ENCODE measurements at places on chromosomes 13 and 19.

- no peak for DNase-seq
Measured at GRCh38 chr13:29499506-29500165, 95.9 kb downstream of the SLC7A1 start.

GRCh38 chr19:45362291-45362690 is 8.1 kb downstream of the ERCC2 start:
- no peak for DNase-seq

- DNase-seq = no peak
Measured at GRCh38 chr19:14843578-14843977, 5.1 kb downstream of the OR7A10 start.

DNA sequence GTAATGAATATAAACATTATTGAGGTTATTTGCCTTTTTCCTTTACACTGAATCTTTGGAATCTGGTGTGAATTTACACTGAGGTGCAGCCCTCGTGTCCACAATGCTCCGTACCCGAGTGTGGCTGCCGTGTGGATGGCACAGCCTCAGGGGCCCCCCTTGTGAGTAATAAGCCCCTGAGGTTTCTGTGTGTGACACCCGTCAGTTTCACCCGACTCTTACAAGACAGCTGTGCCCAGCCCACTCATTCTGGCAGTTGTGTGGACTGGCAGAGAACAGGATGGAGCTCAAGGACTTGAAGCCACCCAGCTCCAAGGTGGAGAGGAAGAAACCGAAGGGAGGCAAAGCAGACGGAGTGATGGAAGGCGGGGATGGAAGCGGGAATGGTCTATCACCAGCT is 7.8 kb downstream of the PROZ start:
- DNase-seq = no peak

GRCh38 chr13:87087741-87088140 is 583.4 kb upstream of the SLITRK5 start:
- DNase-seq = no peak

- DNase-seq = no peak
Measured at GRCh38 chr13:95049772-95050171, 251.5 kb downstream of the ABCC4 start.

DNA sequence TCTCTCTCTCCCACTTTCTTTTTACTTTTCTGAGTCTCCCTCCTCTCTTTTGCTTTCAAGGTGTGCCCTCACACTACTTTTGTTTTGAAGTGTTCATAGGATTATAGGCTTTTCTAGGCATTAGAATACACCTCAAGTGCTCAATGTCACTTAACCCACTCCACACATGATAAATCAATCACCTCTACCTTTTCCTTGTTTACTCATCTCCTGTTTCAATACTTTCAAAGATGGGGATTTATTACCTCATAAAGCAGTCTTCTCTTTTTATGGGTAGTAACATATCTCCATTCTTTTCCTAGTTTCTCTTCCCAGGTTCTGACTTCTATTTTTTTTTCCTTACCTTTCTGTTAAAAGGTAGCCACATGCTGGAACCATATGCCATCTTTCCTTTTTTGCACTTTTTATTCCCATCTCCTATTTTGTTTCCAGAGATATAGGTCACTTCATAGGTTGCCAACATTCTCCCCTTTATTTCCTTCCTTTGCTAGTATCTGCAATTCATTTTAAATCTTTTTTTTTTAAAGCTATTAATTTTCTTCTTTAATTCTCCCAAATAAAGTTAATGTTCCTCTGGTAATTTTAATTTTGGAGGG is 137.6 kb upstream of the SLC10A2 start:
- no peak for DNase-seq

DNA sequence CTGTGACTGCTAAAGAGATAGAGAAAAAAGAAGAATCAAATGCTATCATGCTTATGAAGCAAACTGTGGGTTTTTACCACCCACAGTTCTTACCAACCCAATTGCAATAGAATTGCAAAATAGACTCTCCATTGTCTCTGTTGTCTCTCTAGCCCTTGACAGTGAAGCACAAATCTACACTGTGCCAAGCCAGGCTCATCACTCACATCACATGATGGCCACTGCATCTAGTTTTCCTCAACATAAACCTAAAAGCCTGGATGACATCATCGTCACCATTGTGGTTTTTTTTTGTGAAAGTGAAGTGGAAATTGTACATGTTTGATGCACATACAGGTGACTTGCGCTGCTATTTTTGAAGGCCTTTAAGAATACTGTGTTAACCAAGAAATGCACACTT is 56.1 kb downstream of the KL start:
- no peak for DNase-seq

DNA sequence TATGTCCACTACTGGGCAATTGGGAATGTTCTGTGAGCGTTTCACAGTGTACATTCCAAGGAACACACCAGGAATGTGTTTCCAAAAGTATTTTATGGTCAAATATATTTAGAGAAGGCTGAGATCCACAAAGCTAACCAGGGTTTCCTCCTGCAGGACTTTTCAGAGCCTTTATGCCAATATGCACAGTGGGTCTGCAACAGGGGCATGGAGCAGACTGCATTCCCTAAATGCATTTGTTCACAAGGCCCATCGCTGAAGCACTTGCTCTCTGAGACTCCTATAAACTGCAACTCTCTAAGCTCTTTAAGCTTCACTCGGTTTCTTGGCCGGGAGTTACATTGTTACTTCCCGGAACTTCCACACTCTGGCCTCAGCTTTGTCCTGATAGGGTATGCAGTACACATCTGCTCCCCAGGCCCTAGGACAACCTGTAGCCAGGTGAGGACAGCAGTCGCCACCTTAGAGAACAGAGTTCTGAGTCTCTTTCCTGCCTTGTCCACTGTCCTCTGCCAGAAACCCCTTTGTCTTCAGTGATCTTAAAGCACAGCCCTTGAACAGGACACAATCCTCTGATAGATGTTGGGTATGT is 33.5 kb downstream of the FBN3 start:
- no peak for DNase-seq

DNA sequence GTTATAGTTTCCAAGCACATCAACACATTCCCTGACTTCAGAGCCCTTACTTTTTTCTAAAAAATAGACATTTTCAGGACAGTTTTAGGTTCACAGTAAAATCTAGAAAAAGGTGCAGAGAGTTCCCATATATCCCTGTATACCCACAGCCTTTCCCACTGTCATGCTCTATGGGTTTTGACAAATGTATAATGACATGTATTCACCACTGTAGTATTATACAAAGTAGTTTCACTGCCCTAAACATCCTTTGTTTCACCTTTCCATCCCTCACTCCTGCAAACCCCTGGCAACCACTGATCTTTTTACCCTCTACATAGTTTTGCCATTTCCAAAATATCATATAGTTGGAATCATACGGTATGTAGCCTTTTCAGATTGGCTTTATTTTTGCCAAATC is 15.6 kb downstream of the NAA16 start:
- no peak for DNase-seq

GRCh38 chr19:17311455-17312188 is 2.3 kb downstream of the DDA1 start:
- DNase-seq = no peak

DNA sequence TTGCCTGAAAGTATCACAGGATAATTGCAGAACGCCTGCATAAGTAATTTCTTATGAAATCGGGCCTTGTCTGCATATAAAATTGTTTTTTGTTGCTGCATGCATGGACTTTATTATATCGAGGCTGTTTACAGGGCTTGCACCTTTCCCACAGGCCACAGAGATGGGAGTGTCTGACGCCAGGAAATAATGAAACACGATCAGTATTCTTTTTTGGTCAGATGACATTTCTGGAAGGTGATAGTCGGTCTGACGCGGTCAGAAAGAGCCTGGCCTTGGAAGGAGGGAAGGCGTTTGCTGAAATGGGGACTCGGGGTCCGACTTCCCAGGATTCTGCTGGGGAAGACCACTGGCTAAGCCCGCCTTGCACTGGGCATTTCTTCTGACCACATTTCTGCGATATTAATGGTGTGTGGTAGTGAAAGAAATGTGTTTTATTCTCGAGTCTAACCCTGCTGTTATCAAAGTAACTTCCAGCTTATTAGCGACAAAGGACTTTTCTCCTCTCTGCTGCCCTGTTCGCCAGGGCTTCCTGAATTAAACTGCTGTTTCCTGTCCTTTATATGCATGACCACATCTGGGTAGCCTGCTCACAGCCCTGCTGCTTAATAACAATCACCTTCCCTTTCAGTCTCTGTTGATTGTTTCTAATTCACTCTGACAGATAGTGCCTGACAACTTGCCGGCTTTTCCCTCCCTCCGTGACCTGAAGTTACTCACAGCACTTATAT is 11.6 kb upstream of the ZNF536 start:
- no peak for DNase-seq

GRCh38 chr13:113616991-113617749 is 32.6 kb downstream of the TFDP1 start:
- no peak for DNase-seq

DNA sequence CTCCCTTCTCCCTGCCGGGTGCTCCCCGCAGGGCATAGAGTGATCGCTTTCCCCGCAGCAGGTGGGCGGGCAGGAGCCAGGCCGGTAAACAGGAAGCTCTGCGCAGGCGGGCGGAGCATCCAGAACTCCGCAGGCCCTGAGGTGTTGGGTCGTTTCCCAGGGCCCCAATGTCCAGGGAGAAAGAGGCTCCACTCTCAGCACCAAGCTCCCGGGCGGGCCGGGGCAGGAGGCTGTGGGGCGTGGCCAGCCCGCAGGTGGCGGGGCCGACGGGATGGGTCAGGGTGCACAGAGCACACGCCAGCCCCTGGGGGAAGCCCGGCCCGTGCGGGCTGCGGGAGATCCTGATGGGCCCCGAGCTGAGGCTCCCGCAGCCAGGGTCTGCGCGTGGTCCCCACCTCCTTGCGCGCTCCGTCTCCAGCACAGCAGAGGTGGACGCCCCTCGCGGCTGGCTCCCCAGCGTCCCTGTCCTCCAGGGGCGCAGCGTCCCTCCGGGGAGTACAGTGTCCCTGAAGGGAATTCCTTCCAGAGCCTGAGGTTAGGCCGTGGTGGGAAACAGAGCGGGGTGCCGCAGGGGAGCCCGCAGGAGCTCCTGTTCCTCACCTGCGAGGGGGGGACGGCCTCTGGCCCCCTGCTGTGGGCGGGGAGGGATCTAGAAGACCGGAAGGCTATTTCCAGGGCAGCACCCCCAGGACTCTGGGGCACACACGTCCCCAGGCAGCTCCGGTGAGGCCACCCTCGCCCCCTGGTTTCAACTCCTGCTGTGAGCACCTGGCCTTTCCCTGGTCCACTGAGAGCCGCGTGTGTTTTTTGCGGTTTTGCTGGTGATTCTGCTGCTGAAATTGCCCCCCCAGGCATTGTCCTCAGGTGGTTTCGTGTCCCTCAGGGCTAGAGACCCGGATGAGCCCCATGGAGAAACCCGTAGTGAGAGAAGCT is 12.2 kb downstream of the PIP5K1C start:
- DNase-seq = no peak

DNA sequence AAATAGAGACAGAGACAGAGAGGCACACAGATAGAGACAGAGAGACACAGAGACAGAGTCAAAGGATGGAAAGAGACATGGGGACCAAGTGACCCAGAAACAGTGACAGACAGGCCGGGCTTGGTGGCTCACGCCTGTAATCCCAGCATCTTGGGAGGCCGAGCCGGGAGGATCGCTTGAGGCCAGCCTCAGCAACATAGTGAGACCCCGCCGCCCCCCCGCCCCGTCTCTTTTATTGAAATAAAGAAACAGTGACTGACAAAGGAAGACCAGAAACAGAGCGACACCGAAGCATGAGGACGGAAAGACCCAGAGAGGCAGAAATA is 848 bp upstream of the NECTIN2 start:
- no peak for DNase-seq

GRCh38 chr13:81987159-81987558 is 1646.2 kb upstream of the SPRY2 start:
- no peak for DNase-seq

DNA sequence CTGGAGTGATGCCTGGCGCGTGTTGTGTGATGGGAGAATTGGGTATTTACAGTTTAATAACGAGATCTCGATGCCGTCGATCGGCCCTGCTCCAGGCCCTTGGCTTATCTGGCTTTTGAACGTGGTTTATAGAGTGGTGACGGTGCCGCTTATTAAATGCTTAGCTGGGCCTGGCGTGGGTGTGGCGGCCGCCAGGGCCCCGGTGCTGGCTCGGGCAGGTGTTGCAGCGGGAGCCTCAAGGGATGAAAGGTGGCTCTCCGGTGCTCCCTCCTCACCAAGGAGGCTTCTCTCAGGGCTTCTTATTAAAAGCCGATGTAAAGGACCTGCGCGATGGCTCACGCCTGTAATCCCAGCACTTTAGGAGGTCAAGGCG is 173.8 kb downstream of the KDM4B start:
- DNase-seq = no peak

DNA sequence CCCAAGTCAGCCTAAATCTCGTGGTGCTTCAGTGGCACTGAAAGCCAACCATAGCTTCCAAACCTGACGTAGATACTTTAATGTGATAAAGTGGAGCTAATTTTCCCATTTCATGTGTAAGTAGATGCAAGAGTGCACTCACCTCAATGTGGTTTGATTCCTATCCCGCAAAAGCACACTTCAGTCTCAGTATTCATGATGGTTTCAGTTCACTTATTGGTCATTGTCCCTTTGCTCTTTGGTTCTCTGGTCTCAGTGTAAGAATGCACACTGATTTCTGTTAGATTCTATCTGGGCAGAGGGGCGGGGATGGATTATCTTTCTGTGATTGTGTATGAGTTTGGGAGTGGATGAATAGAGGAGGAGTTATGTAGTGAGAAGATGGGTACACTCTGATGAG is 340.6 kb downstream of the KCNRG start:
- no peak for DNase-seq

DNA sequence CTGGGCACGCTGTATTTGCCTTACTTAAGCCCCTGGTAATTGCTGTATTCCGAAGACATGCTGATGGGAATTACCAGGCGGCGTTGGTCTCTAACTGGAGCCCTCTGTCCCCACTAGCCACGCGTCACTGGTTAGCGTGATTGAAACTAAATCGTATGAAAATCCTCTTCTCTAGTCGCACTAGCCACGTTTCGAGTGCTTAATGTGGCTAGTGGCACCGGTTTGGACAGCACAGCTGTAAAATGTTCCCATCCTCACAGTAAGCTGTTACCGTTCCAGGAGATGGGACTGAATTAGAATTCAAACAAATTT is 676 bp downstream of the BRCA2 start:
- DNase-seq = no peak

- DNase-seq = no peak
Measured at GRCh38 chr13:51761643-51762350, 42.2 kb downstream of the DHRS12 start.

GRCh38 chr13:35858665-35859064 is 272.5 kb downstream of the DCLK1 start:
- DNase-seq = no peak

Data from liver (tissue), 10 donors.